ENCODE measurements at places on chromosomes 5 and 9.

GRCh38 chr9:114908104-114908622 lies 22.2 kb downstream of the TNFSF8 start:
- no peak for DNase-seq

- DNase-seq: no peak
Observed at GRCh38 chr9:13734601-13735000, 455.1 kb upstream of the MPDZ start.

GRCh38 chr9:75588808-75589207 lies 301.7 kb upstream of the PCSK5 start:
- DNase-seq: no peak

DNA sequence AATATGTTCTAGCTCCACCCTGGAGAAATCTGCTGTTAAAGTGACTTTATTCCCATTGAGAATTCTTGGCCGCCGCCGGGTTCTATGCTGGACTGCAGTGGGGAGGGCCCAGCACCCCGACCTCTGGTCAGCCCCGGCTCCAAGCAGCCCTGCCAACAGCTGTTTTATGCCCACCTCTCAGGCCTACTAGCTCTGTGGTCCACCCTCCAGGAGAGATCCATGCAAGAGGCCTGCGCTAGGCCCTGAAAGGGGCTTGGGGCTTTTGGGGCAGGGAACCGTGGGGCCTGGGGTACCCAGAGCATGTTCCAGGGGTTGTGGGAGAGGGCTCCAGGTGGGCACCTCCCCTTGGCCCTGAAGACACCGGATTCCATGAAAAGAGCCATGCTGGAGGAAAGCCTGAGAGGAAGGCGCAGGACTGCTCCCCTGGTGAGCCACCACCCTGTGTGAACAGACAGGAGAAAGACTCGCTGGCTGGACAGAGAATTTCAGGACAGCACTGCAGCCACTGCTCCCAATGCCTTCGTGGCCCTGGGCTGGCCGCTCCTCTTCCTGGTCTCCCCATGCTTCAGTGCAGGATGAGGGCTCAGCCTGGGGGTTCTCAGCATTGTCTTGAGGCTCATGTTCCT lies 44.6 kb upstream of the RUFY1 start:
- DNase-seq: no peak

GRCh38 chr9:130304116-130304515 lies 38.6 kb downstream of the HMCN2 start:
- DNase-seq: no peak

GRCh38 chr5:142222225-142222865 lies 102.5 kb downstream of the SPRY4 start:
- DNase-seq: no peak

- no peak for DNase-seq
Observed at GRCh38 chr5:647727-648126, 35.6 kb downstream of the CEP72 start.

DNA sequence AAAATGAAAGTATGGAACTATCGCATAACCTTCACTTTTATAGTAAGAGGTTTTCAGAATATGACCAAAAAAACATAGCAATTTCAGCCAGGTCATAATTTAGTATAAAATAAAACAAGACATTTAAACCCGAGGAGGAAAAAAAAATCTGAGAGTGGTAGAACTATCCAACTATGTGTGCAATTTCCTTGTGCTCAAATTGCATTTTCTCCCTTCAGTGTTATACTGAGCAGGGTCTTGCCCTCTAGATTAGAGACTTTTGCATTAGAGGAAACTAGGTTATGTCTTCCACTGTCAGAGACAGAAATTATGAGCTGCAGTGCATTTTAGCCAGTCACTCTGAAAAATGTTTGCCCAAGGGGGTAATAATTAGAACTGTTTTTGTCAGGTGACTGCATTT lies 330.6 kb downstream of the NR2F1-AS1 start:
- DNase-seq: no peak

GRCh38 chr9:105168870-105169319 lies 75.6 kb upstream of the SLC44A1 start:
- no peak for DNase-seq

DNA sequence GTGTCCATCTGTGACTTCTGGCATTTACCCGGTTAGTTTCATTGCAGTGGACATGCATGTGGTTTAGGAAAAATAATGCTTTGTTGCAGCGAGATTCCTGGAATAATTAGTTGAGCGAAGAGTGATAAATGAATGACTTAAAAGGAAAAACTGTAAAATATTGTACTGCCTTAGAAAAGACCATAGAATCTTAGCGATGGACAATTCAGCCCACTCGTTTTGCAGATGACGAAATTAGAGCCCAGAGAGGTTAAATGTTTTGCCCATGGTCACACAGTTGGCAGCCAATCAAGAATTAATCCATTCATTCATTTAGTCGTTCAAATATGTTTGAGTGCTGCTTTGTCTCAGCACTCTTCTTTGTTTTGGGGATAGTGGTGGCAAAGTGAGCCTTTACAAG lies 107.9 kb downstream of the ARHGAP26 start:
- DNase-seq: no peak

GRCh38 chr5:38847559-38848347 lies 1.9 kb downstream of the OSMR start:
- DNase-seq: no peak

- no peak for DNase-seq
Observed at GRCh38 chr5:53063176-53063575, 46.4 kb downstream of the MOCS2 start.

GRCh38 chr9:15278091-15278687 lies 28.8 kb downstream of the TTC39B start:
- DNase-seq: no peak

GRCh38 chr5:158977642-158978041 lies 122.1 kb downstream of the EBF1 start:
- DNase-seq: no peak

GRCh38 chr9:124520206-124520596 lies 13.0 kb upstream of the NR5A1 start:
- DNase-seq: no peak

- no peak for DNase-seq
Observed at GRCh38 chr5:168318240-168318639, 26.8 kb downstream of the WWC1 start.

DNA sequence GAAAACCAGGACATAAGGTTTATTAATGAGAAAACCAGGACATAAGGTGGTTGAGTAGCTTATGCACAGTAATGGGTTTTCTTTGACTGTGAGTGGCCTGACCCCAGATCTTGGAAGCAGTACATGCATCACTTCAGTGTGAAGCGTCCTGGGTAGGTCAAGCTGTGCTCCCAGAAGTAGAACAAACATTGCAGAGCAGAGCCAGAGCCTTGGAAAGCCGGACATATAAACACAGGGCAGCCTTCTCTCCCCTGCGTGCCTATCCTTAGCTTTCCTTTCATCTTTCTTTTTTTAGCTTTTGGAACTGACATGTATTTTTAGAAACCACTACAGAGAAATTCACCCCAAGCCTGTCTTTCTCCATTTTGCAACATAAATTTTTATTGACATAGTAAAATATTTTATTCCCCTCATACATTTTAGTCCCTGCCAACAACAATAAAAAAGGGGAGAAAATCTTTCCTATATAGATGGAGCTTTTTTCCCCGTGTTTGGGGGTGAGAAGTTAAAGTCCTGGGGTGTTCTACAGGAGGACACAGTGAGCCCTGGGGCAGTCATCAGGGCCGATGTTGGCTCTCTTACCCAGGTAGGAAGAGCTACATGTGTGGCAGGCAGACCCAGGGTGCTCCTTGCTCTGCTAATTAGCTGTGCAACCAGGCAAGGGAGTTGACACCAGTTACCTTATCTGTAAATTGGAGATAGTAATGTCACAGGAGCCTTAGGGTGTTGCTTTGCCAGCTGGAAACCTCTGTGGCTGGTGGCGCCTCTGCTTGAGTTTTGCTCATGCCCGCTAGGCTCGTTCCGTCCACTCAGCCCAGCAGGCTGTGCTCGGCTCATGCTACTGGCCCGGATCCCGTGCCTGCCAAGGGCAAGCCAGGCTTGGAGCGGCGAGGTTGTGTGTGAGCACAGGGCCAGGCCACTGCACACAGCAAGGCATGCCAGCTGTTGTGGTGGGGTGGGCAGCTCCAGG lies 389.6 kb downstream of the KDM4C start:
- no peak for DNase-seq

DNA sequence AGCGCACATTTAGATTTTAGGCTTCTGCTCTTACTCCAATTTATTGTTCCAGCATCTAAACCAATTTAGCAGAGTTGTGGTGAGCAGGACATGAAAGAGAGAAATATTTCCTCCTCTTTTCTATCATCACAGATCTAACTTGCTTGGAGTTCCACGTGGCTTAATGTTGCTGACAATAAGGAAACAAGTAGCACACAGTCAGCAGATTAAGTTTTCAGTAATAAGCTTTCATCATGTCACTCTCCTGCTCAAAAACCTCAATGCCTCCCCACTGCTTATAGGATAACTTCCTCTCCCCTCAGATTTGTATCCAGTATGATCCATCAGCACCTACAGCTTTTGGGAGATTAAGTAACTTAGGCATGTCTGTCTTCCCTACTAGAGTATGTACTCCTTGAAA lies 10.4 kb upstream of the SSBP2 start:
- DNase-seq: no peak

GRCh38 chr9:75997206-75997605 lies 106.7 kb downstream of the PCSK5 start:
- no peak for DNase-seq

DNA sequence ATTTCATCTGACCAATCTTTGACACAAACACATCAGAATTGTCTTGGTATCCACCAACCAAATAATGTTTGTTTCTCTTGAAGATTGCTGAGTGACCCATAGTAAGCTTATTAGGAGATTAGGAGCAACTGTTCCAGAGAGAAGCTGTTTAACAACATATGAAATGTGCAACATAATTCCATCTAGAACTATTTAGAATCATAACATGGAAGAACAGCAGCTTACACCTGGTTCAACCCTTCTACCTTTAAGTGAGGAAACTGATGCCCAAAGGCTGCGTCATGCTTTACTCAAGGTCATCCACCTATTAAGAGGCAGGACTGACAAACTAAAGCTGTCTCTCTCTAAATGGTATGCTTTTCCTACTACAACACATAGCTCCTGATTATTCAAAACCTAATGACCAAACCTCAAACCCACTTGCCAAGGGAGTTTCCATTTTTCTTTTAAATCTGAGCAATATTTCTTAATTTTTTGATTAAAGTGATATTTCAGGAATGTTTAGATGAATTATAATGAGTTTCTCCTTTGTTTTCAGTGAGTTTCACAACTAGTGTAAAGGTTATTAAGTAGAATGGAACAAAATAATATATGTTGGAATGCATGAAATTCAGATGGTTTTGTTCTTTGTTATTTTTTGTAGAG lies 545.9 kb downstream of the RAB3C start:
- DNase-seq: no peak

GRCh38 chr5:91638010-91638409 lies 254.9 kb upstream of the ARRDC3 start:
- DNase-seq: no peak

- DNase-seq: no peak
Observed at GRCh38 chr9:18357321-18357720, 116.6 kb upstream of the ADAMTSL1 start.

DNA sequence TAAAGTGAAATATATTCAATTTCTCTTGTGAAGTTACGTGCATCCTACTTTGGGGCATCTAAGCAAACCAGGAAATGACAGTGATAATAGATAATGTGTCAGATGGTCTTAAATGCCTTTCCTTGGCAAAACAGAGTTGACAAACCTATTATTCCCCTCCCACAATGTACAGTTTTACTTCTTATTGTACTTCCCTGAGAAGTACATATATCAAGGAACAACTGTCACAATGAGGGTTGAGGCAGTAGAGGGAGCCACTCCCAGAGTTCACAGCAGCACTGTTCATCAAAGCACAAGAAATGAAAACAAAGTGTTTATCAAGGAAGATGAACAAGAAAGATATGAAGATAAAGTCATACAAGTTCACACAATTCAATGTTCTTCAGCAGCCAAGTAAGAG lies 41.1 kb downstream of the ELAVL2 start:
- DNase-seq: no peak

DNA sequence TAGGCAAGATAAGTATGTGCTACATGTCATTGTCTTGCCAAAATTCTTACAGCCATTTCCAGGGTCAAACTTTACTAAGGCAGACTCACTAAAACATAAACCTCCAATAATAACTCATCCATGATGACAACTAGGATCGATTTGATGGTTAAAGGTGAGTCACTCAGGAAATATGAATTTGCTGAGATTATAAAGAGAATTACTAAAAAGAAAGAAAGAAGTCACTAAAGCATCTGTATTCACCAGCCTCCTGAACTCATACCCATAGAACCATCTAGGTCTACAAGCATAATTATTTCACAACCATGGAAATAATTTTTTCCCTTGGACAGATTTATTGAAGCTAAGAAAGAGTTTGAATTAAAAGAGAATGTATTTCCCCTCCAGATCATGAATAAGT lies 258.6 kb downstream of the TLE1 start:
- no peak for DNase-seq

- no peak for DNase-seq
Observed at GRCh38 chr5:25414742-25415141, 770.0 kb upstream of the CDH10 start.

- DNase-seq: no peak
Observed at GRCh38 chr9:88251903-88252302, 113.6 kb upstream of the SPATA31C2 start.

DNA sequence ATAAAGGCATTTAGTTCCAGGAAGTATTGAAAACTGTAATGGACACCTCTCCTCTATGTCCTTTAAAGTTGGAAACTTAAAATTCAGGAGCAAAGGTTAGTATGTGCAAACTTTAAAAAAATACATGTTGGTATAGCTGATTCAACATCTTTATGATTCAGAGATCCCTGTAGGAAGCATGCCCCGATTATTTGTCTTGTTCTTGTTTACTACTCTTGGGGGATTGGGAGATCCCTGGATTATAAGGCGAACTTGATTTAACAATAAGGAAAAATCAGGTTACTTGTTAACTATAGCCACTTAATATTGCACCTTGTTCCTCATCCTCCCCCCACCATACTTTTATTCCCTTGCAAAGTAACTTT lies 1.7 kb downstream of the F2RL1 start:
- DNase-seq: no peak

- no peak for DNase-seq
Observed at GRCh38 chr9:36293918-36294317, 35.7 kb upstream of the GNE start.

DNA sequence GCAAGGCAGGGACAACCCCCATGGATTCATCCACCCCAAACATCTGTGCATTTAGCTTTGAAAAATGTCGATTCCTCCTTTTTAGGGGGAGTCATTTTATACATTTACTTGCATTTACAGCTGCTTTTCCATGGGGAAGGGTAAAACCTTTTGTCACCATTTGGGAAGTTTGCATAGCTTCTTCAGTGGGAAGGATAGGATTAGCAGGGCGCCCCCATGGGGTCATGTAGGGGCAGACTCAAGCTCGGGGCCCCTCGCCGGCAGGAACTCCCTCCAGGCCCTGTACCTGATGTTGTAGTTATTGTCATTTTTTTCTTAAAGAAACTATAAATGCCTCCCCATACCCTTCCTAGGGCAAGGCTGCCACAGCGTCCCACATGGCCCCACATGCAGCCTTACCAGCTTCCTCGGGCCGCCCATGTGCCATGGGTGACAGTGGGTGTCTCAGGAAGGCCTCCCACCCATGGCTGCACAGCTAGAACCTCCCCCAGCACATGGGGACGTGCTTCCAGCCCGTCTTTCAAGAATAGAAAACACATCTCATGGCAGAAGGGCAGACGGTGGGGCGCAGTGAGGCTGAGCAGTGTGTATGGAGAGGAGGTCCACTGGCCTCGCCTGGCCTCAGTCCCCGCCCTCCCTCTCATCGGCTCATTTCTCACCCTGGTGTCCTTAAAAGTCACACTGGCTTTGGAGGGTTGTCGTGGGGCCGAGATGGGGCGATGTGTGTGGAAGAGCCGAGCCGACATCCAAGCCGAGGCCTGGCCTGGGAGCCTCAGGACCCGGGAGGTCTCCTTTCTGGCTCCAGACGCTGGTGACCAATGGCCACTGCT lies 76.1 kb upstream of the OTULINL start:
- DNase-seq: no peak

- DNase-seq: no peak
Observed at GRCh38 chr5:181255836-181256578, 4.9 kb downstream of the TRIM52 start.
